ENCODE measurements at places on chromosomes 16 and 17.
A peak's percentile ranks its signal among the peaks of the same experiment; 100 is the strongest.

GRCh38 chr16:66399930-66400329 is 27.2 kb upstream of the BEAN1 start:
- DNase-seq = no peak

- no peak for DNase-seq
Observed at GRCh38 chr17:29707212-29707571, 84.5 kb upstream of the CORO6 start.

DNA sequence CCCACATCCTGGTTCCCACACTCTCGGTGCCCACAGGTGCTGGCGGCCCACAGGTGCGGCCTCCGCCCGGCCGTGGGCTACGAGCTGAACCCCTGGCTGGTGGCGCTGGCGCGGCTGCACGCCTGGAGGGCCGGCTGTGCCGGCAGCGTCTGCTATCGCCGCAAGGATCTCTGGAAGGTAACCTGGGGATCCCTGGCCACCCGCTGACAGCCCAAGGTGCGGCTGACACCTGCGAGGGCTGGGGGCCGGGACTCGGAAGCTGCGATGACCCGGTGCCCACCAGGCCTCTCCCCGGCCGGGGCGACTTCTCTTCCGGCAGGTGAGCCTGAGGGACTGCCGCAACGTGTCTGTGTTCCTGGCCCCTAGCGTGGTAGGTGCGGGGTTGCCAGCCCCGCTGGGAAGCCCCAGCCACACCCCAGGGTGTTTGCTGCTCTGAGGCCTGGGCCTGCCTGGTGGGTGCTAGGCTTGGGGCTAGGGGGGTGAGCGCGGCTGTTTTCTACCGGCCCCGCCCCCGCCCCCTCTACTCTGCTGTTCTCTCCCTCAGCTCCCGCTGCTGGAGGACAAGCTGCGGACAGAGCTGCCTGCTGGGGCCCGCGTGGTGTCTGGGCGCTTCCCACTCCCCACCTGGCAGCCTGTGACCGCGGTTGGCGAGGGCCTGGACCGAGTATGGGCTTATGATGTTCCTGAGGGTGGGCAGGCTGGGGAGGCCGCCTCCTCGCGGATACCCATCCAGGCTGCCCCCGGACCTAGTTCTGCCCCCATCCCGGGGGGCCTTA is 1.0 kb downstream of the ANTKMT start:
- DNase-seq = no peak

DNA sequence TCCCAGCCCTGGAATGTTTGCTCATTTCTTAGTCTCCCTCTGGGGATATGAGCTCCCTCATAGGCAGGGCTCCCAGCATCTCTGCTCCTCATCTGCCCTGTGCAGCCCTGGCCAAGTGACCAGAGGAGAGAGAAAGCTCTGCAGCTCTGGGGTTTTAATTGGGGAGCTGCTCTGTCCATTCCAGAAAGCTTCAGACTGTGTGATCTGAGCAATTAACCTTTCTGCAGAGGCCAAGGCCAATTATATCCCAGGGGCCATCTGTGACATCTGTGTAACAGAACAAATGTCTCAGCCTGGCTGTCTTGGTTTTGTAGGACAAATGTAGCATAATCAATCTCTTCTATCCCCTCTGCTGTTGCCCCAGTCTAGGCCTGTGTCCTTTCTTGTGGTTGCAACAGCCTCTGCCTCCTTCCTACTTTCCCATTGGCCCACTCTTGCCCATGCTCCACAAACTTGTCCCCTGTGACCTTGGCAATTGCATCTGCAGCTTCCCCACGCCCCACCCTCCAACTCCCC is 156.0 kb downstream of the GSG1L start:
- DNase-seq = no peak

DNA sequence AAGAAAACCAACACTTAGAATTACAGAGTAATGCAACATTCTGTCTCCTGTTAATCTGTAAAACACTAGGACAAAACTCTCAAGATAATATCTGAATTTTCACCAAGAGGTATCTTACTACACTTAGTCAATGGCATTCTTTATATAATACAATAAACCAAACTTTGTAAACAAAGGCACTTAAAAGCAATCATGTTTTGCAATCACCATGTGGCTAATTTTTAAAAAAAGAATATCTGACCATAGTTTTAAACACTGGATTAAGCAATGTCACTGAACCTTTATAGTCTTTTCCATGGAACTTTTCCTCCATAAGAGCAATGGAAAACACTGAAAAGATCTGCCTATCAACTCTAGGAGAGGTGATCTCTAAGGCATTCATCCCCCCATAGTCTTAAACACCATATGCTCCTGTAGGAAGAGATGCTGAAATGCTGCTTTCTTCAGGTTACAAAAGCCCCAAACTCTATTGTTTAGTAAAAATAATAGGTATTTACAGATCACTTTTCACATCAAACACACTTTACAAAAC is 144.2 kb upstream of the CORO6 start:
- no peak for DNase-seq

- peak; percentile 63 for DNase-seq
Observed at GRCh38 chr17:27319541-27320221, 25.8 kb downstream of the WSB1 start.

DNA sequence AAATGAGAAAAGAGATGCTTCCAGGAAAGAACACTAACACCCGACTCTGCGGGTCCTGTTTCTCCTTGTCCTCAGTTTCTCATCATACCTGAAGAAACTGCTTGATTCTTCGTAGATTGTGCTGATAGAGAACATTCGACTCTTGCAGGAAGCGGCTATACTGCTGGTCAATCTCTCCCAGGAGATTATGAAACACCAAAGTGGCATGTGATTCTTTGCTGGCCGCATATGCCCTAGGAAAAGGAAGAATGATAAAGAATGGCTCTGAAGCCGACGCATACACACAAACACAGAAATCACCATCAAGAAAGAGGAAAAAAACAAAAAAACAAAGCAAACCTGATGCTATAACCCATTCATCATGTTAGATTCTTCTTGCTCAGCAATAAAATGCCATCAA is 41.8 kb downstream of the STAT3 start:
- no peak for DNase-seq

GRCh38 chr17:41322903-41323895 is 7.7 kb upstream of the KRTAP17-1 start:
- DNase-seq = no peak

- peak; percentile 96 for DNase-seq
Observed at GRCh38 chr16:53099318-53100130, 44.7 kb downstream of the CHD9 start.

DNA sequence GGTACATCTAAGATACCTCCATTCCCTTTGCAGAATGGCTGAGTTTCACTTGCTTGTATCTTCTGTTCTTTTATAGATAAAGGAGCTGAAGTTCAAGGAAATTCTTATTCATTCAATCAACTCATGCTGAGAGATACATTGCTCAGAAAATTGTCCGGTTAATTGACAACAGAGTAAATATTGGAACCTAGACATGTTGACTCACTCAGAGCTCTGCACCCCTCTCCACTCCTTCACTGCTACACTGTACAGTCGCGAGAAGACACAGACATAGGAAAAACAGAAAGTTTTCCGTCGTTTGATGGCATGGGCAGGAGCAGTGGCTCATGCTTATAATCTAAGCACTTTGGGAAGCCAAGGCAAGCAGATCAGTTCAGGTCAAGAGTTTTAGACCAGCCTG is 690.5 kb upstream of the SOX9 start:
- no peak for DNase-seq

DNA sequence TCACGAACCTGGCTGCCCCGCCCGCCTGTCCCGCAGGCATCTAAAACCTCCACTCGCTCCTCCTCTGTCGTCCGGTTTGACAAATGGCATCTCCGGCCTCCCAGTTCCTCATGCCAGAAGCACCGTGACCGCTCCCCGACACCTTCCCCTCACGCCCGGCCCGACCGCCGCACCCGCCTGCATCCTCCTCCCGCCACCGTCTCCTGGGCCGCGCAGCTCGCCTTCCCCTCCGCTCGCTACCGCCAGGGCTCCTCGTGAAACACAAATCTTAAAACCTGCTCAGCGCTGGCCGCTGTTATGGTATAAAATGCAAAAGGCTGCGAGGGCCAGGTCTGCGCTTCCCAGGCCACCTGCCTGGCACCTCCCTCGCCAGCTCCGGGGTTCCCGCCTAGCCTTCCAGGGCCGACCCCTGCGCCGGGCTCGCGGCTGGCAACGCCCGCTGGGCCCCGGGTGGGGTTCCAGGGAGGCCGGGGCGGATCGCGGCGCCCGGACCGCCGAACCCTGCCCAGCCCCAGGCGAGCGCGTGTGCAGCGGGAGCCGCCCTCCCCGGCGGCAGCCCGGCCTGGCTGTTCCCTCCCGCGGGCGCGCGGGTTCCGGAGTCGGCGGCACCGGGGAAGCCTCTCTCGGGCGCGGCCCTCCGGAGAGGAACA is 488 bp downstream of the SPSB3 start:
- no peak for DNase-seq

GRCh38 chr16:58026139-58026704 is 668 bp downstream of the MMP15 start:
- no peak for DNase-seq

DNA sequence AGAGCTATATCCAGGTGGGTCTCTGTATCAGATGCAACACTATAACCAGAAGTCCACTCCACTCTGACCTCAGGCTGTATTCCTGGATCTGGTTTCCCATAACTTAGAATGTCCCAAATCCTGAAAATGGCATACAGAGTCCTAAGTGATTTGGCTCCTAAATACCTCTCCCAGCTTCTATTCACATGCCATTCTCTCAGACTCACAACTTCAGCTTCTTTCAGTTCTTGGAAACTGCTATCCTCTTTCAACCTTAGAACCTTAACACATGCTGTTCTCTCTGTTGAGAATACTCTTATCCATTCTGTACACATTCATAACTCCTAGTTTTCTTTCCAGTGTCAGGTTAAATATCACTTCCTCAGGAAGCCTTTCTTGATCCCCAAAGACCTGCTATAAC is 132.0 kb downstream of the BRIP1 start:
- no peak for DNase-seq

DNA sequence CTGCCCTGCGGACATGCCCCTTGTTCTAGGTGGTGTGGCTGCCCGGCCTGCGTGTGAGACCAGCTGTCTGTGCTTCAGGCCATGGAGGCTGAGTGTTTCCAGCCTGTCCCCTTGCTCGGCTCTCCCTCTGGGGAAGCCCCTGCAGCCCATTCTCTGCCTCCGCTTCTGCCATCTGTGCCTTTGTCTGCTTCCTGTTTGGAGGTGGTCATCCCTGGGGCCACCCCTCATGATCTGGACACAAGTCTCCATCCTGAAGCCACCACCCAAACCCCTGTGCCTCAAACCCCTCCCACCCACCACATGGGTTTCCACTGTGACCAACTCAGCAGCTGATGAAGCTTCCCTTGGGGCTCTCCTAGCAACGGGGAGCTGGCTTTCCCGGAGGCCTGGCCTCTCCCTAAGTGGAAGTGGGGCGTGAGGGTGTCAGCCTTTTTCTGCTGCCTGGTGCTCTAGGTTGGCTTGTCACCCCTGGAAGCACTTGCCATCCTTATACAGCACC is 184.9 kb downstream of the SEC14L1 start:
- no peak for DNase-seq

DNA sequence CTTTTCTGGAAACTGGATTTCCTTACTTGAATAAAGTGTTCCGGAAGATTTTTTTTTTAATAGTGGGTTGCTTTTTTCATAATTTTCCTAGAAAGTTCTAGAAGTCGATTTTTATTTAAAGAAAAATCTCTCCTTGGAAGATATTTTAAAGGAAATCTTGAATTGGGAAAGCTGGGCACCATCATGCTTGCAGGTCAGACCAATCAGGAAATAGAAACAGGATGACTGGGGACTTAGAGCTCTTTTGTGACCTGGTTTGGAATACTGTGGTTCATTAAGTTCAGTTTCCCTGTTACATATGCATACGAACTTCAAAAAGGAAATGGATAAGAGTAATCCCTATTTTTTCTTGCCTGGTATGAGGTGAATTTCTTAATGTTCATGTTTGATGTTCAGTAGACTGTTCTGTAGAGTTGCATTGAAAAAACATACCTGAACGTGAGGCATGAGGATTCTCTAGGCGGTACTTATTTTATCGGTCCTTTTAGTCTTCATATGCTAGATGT is 1.2 kb downstream of the NFATC3 start:
- peak; percentile 41 for DNase-seq

DNA sequence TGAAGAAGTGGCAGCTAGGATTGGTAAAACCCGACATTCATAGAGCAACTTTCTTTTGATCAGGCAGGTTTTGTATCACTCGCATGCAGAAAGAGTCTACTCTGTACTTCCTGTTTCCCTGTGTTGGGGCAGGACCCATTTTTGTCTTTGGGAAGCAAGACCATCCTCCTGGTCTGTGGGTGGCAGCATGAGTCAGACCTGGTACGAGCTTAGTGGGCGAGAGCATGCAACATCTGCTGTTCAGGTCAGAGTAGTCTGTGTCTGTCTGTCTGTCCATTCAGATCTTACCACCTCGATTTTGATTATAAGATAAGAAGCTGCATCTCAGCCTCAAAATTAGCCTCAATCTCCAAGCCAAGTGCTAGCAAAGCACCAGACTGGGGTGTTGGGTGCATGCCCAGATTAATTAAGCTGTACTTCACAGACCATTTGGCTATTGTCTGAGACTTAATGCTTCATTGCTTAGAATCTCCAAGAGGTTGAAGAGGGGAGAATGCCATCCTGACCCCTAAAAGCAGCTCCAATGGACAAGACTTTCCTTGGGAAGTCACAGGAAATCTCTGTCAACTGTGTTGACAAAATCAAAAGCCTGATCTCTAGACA is 110.9 kb downstream of the XYLT1 start:
- no peak for DNase-seq

DNA sequence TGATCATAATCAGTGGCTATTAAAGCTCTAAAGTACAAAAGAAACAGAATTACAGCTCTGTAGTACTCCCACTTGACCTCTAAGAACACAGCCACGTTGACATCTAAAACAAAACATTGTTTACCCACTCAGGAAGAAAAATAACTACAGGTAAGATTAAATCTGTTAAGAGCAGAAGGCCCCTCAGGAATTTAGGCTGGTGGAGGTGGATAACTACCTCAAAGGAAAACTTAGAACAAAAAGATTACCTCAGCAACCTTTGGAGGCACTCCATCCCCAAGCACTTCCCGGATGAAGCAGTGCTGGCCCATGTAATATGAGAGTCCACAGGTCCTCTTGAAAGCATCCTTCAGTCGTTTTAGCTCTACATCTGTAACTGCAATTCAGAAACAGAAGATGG is 46.7 kb downstream of the USP32 start:
- peak; percentile 46 for DNase-seq

DNA sequence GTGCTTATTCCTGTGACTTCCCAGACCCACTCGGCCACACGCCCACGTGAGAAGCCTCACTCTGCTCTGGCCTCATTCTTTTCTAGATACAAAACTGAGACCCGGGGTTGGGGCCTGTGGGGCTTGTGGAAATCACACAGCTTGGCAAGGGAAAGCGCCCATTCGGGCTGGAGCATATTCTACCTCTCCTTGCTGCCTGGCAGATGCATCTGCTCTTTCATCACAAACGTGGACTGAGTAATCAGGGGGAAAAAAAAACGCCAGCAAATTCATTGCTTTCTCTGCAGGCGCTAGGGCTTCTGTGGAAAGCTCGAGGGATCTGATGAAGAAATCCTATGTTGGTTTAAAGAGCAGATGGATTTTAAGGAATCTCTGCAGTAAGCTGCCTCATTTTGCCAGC is 44.4 kb downstream of the DNAH9 start:
- no peak for DNase-seq

Measured in NCI-H510A treated with DMSO at 0.1 percent for 48 hours (cell line).